ENCODE measurements at places on chromosomes 3 and 15.

DNA sequence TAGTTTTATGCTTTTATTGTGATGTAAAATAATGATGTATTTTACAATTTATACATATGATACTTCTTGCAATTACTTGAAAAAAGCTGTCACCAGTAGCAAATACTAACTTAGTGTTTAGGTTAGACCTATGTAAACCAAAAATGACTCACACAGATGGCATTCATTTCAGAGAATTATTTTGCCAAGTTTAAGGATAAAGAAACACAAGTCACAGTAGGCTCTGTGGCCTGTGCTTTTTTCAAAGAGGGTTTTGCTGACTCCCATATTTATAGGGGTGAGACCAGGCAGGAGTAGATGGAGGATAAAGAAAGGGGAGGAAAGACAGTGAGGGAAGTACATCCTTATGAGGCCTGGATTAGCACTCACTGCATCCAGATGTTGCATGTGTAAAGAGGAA, 356.6 kb upstream of the NPAP1 start:
- DNase-seq: no peak

DNA sequence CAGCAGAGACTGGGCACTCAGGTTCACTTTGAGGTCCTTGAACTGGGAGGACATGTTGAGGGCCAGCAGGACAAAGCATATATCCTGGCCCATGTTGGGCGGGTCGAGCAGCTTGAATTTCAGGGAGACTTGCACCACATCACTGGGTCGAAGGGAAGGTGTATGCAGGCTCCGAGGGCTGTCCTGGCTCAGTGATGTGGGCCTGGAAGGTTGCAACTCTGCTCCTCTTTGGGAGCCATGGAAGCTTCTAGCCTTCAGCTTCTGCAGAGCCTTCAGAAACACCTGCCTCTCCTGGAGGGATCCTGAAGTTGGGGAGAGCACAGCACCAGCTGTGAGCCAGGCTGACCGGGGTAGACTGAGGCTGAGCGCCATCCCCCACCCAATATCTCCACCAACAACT, 14.7 kb upstream of the EPB42 start:
- DNase-seq: no peak

DNA sequence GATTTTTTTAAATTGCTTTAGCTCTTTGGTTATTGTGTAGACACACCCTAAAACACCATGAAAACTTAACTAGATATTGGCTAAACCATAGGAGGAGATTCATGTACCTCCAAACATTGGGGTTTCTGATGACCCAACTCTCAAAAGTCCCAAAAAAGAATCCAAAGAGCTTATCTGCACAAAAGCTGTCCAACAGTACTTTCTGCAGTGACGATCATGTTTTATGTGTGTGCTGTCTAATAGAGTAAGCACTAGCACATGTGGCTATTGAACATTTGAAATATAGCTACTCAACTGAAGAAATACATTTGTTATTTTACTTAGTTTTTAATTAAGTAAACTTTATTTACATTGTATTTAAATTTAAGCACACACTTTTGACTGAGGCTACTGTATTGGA, 818.2 kb upstream of the LMCD1 start:
- no peak for DNase-seq

DNA sequence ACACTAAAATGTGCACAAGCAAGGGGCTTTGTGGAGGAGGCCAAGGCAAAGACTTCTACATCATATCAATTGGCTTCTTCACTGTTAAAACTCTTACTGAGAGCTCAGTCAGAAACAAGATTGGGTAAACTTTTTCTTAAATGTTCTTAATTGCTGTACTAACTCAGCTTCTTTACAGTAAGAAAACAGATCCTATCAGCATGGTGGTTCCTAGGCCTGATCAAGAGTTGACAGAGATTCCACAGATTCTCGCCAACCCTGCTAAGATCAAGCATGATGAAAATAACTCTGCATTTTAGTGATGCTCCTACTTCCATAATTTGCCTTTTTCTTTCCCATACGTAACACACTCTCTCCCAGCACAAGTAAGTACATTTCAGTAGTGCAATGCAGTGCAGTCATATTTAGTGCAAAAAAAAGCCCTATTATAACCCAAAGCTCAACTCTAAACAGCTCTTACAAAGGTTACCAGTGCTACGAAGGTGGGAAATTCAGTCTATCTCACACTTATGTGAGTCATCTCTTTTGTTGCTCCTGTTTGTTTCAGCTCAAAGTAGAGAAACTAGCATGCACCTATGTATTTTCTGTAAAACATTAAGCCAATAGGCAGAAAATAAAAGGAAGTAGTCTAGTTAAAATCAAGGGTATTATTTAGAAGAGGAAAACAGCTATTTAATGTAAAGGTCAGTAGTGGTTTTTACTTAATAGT, 29.9 kb downstream of the TIGIT start:
- no peak for DNase-seq

DNA sequence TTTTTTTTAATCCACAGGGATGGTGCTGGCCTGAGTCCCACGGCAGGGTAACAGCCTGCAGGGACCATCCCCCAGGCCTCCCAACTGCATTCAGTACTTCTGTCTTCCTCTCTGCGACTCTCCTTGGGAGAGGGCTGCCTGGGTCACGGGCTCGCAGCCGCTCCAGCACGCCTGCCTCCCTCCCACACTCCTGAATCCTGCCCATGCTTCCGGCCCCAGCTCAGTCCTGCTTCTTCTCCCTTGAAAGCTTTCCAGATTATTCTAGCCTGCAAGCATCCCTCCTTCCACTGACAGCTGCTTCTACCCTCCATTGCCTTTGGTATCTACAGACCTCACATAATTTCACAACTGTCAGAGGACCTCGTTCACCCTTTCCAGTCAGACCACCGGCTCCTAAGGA, 32.4 kb downstream of the MEGF11 start:
- no peak for DNase-seq

GRCh38 chr3:197117114-197117513, 87.5 kb upstream of the MELTF start:
- DNase-seq: no peak

DNA sequence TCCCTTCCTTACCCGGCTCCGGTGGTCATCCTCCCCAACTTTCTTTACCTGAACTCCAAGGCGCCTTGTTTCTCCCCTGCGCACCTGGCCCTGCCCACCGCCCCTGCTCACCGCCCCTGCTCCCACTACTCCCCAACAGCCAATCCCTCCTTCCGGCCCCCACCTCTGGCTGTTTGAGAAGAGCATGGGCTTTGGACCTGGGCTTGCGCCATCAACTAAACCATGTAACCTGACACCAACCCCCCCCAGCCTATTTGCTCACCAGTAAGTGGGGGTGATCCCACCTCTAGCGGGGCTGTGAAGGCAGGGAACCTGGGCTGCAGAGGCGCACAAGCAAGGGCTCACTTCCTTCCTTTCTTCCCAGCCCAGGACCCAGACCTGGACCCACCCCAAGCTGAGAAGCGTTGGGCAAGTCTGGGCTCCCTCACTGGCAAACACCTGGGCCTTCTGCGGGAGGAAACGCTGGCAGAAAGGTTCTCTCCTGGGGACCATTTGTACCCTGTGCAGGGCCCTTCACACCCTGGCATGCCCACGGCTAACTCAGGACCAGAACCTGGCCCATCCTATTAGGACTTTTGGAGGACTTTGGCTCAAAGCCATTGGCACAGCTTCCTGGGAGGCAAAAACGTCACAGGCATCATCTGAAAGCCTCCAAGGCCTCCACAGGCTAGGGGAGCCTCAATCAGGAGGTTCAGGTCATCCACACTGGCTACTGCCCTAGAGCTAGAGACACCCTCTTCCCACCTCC, at the start of gene PLXNB1:
PLXNB1 (minus strand) TSS at position 127 of the 748 bp plus-strand sequence. CDS start 5,475 bp downstream, outside the sequence.
- peak; percentile 4 for DNase-seq

DNA sequence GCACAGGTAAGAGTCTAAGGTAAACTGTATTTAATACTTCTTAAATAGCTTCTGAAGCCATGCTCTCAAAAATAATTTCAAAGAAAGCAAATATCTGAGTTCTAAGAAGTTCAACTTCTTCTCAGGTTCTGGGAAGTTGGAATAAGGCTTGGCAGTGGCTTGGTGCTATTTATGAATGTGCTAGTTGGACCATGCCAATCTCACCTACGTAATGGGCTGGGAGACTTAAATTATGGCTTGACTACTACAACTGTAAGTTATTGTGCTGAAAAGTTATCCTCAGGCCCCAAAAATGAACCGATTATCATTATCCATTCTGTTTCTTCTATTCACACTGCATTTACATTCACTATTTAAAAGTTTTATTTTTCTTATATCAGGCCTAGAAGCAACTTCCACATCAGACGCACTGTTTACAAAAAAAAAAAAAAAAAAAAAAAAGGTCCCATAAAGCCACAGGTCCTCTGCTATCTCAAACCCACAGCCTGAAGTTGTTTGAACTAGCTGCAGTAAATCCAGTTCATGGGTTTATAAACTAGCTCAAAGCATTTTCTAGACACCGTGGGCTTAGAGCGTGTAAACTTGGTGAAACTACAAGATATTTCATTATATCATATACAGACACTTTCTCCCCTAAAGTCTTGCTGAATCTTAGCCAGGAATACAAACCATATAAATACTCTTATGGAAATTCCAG, 3.4 kb downstream of the LRIG1 start:
- no peak for DNase-seq

DNA sequence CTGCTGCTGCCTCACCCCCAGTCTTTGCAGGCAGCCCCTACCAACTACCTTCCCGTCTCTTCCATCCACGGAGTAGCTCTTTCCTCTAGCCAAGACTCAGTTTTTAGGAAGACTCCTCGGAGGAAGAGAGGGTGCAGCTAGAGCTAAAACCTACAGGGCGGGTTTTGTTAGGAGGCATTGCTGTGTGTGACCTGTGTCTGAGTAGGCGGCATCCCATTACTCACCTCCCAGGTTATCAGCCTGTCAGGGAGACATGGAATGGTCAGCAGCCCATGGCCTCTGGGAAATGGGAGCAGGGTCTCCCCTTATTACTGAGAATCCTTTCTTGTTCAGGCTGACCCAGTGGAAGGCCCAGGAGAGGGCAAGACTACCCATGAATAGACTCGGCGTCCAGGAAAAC, 43.8 kb upstream of the FGD5 start:
- no peak for DNase-seq

GRCh38 chr15:46034755-46035154, 399.9 kb downstream of the SQOR start:
- DNase-seq: no peak

DNA sequence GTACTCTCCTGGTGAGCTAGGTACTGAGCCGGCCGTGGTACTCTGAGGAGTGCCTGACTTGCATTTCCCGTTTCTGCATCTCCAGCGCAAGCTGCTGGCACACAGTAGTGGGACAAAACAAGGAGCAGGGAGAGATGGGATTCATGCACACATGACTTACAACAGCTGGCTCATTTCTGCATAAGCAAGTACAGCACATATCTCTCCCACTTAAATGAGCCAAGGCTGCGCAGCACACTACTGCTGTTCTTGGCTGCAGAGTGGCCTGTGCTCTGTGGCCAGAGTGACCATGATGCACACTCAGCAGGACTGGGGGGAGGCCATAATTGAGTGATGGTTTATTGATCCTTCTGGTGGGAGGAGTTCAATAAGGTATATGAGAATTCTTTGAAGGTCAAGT, 59.2 kb upstream of the ABHD17C start:
- DNase-seq: no peak

DNA sequence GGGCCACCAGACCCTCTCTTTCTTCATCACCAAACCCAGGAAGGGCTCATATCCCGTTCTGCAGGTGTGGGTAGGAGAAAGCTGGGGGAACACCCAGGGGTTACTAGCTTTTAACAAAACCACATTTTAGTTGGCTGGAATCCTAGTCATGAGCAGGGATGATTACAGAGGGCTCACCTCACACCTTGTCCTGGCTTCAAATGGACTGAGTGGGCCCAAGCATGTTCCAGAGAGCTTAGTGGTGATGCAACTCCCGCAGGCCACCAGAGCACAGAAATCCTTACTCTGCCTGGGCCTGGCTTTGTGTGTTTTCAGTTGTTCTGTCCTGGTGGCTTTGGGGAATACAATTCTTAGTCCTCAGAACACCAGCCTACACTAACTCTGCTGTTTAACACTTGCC, 56.8 kb upstream of the RYK start:
- DNase-seq: no peak
